Effector memory CD4-positive, alpha-beta T cell (primary cell): ENCODE measurements at places on chromosomes 12 and 14.

DNA sequence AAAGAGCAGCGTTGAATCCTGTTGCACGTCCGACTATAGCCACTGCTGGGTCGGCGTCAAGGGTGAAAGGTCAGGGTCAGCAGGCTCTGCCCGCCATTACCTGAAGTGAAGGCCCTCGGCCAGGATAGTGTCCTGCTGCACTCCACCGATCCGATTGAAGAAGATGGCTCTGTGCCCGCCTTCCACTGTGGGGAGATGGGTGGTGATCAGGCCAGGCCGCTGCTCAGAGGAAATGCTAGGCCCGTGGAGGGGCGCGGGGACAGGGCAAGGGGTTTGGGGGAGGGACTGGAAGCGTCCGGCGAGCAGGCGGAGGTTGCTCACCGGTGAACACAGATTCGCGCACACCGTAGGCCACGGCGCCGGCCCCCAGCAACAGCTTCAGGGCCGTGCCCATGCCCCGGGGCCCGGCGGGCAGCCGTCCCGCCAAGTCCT is 352 bp downstream of the PHB2 start:
- DNase-seq = no peak

DNA sequence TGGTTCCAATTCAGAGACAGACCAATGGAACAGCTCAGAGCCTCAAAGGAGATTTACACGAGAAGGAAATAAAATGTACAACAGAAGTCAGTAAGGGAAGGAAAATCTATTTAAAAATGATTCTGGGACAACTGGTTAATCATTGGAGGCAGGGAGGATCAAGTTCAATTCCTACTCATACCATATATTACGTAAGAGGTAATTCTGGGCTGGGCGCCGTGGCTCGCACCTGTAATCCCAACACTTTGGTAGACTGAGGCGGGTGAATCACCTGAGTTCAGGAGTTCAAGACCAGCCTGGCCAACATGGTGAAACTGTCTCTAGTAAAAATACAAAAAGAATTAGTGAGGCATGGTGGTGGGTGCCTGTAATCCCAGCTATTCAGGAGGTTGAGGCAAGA is 36.7 kb upstream of the PITPNM2 start:
- DNase-seq = no peak

DNA sequence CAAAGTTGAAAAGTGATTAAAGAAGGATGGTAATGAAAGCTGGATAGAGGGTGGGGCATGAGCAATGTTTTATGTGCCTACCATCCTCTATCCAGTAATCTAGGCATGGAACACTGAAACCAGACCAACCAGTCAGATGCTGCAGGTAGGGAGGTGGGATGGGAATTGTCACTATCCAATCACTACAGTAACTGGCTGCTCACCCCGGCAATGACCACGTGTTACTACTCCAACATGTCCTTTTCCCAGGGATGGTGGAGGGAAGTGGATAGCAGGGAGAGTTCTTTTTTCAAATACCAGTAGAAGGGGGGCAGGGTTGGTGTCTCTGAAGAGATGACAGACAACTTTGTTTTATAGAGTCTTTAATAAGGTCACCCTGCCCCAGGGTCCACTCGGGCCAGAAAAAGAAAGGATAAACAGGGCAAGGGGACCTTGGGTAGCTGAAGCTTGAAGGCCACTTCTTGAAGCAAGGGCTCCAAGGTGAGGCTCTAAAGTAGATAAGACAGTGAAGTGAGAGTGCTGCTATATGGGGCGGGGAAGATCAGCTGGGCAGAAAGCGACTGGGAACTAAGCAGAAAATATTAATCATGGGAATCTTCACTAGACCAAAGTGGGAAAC is 14.7 kb upstream of the CDH24 start:
- no peak for DNase-seq

DNA sequence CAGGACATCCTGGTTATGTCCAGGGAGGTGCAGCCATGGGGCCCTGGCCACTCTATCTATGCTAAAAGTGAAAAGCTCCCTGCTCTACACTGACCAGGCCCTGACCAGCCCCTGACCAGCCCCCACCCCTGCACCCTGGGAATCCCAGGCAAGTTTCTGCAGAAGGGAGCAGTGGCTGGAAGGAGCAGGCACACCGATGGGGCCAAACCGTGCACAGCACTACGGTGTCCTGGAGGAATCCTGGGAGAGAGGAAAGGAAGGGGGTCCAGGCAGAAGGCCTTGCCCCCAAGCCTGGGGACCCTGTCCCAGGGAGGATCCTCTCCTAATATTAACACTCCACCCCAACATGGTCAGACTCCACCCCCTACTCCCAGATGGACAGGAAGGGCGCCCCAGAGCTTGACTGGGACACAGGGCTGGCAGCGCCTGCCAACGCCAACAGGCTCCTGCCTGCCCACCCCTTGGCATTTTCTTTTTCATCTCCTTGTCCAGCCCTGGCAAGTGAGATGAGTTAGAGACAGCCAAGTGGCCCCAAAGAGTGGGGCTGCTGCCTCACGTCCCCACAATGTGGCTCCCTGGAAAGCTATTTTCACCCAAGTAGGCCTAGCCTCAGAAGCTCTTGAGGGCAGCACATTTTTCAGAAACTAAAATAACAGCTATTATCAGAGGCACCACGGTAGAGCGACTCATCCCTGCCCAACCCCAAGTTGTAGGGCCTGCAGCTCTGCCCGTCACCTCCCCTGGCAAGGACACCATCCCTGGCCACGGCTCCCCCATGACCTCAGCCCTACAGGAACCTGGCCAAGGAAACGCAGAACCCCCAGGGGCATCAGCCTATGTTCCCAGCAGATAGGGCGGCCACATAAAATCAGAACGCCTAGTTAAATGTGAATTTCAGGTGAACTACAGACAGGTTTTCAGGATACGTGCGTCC is 82.6 kb downstream of the SCARB1 start:
- DNase-seq = no peak

DNA sequence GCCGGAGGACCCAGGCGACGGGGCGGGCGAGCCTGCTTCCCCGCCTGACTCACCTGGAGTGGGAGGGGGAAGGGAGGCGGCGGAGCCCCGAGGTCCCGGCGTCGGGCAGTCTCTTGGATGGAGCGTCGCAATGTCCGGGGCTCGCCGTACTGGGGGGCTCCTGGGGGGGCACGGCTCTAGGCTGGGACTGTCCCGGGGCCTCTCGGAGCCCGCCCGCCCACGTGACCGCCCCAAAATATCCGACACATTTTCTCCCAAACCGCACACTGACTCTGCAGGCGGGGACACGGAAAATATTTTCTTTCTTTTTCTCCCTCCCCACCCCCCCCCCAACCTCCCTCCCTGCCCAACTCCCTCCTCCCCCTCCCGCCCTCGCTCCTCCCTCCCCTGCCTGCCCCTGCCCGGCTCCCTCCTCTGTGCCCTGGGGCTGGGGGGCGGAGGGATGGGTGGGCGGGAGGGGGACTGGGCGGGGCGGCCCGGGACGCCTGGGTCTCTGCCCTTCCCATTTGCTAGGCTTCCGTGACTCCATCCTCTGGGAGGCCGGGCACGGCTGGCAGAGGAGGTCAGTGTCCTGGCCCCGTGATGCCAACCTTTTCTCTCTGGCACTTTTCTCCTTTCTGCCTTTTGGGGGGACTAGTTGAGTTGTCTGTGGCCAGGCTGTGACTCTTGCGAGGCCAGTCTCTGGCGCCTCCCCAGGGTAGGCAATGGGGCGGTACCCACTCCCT is at the start of gene RARG:
TSS of gene RARG (minus strand) at position 289 of the 725 bp plus-strand sequence. CDS start 4,664 bp downstream, outside the sequence.
- peak; percentile 62 for DNase-seq
